ENCODE measurements at places on chromosomes 16 and 17. TPM values are rescaled to one million over a fixed set of nuclear protein-coding genes. Genes with fewer than 3 reads are reported as not detected.

The CCL8 gene
- not detected for total RNA-seq

GRCh38 chr17:83090444-83091256, 11.2 kb downstream of the METRNL start:
- H3K4me1 ChIP-seq = peaks cover 2% of the 10 kb centered on the region
- DNase-seq = no peak
- peaks cover 16% of the 10 kb centered on the region for H3K36me3 ChIP-seq

- H3K27me3 ChIP-seq = no peaks in the 10 kb centered on the region
- peak; percentile 5 for DNase-seq
- H3K4me1 ChIP-seq = peaks cover 13% of the 10 kb centered on the region
- peaks cover 29% of the 10 kb centered on the region for H3K36me3 ChIP-seq
- no peak overlapping the region for H3K27ac ChIP-seq
- no peak overlapping the region for H3K4me3 ChIP-seq
Observed at GRCh38 chr16:50309156-50309526, 42.8 kb downstream of the ADCY7 start.

DNA sequence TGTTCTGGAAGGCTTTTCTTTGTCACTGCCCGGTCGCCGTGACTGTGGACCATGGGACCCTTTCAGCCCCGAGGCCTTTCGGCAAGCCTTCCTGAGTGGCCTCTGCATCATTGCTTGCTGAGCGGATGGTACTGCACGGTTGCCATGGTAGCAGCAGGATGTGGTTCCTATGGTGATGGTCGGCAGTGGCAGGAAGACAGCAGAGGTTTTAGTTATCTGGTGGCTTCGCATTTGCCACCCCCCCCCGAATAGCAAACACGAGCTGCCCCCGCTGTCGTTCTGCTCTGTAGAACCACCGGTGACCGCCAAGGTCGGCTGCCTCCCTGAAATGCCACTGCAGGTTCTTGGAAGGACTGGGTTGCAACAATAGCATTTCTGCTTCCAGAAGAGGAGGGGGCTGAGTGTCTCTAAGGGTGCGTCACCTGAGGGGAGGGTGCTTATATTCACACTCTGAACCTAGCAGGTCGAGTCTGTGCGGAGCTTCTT, 76.6 kb downstream of the CMIP start:
- peaks cover 2% of the 10 kb centered on the region for H3K36me3 ChIP-seq
- H3K4me3 ChIP-seq = no peak overlapping the region
- peak; percentile 84 for DNase-seq
- H3K27ac ChIP-seq = peak overlapping the region; percentile 8
- no peaks in the 10 kb centered on the region for H3K27me3 ChIP-seq

DNA sequence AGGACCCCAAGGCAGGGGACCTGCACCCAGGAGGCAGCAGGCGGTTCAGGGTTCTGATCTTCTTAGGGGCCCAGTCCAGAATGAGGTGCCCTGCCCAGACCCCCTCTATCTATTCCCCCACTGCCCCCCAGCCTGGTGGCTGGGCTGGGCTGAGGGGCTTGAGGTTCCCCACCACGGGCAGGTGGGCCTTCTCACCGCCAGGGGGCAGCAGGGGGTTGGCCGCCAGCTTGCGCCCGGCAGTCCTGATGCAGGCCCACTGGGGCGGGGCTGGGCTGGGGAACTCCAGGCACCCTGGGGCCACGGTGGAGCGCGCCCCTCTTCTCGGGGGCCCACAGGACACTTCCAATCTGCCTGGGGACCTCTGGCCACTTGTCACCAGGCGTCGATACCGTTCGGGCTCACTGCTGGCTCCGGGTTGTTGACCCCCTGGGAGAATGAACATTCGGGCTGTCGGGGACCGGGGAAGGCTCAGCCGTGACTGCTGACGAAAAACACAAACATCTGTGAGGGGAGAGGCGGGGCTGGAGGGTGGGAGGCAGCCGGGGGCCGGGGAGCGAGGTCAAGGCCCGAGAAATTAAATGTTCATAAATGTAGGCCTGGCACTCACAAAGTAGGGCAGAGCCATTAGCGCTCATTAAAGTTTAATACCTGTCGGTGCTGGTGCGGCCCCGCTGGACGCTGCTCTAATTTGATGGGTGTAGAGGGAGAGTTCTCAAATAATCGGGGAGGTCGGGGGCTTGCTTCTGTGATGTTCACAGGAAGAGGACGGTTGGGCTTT, 219.3 kb upstream of the GSE1 start:
- no peak overlapping the region for H3K4me3 ChIP-seq
- DNase-seq = peak; percentile 69
- H3K36me3 ChIP-seq = no peaks in the 10 kb centered on the region
- H3K27ac ChIP-seq = no peak overlapping the region
- H3K27me3 ChIP-seq = no peaks in the 10 kb centered on the region

The IL32 gene
- total RNA-seq = 2,504 TPM

The PYDC1 gene
- not detected for total RNA-seq

Data from activated CD4-positive, alpha-beta memory T cell treated with anti-CD3 and anti-CD28 coated beads for 36 hours (primary cell).